ENCODE measurements at places on chromosomes 5 and 9. TPM values are rescaled to one million over a fixed set of nuclear protein-coding genes. Genes with fewer than 3 reads are reported as not detected.

- no peak for DNase-seq
Measured at GRCh38 chr9:88802533-88802932, 188.7 kb upstream of the S1PR3 start.

GRCh38 chr5:2981652-2982051, 230.2 kb upstream of the IRX2 start:
- DNase-seq = no peak

PLEKHG4B gene
- total RNA-seq = 5.9 TPM

GRCh38 chr9:95018099-95018936, 291.8 kb downstream of the AOPEP start:
- peak; percentile 73 for DNase-seq

FSD1L gene
- total RNA-seq = 9.0 TPM

SHISAL2B gene
- total RNA-seq = not detected
